Stomach (tissue), 19 donors: ENCODE measurements at places on chromosomes 3 and 15. TPM values are rescaled to one million over a fixed set of nuclear protein-coding genes. Genes with fewer than 3 reads are reported as not detected.

DNA sequence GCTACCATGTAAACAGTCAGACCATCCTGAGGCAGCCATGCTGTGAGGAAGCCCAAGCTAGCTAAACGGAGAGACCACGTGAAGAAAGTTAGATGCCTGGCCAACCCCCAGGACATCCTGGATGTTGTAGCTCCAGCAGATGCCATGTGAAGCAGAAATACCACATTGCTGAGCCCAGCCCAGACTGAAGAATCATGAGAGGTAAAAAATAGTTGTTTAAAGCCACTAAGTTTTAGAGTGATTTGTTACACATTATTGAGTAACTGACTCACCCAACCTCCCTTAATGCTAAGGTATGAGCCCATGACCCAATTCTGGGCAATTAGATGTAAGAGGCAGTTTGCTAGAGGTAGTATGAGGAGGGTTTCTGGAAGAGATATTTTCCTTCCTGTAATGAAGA lies 200.5 kb downstream of the THRB start:
- DNase-seq = no peak

DNA sequence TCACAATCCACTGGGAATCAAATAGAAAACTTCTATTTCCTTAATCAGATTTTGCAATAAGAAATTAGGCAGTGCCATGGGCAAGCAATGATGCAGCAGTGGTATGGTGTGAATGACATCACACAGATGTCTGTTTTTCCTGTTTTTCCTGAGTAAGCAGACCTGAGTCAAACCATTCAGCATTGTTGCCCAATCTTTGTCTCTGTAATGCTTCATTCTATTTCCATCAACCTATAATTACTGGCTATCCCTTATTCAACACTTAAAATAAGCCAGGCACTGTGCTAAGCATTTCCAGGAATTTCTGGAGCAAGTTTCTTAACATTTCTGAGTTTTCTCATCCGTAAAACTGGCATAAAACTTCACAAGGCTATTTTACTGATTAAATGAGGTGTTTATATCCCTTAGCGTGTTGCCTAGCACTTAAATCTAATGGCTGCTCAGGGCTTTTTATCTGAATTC lies 11.3 kb upstream of the OXSR1 start:
- DNase-seq = peak; percentile 60

FEZF2 gene
- total RNA-seq = not detected

GRCh38 chr3:61136191-61136590 lies 115.1 kb downstream of the FHIT start:
- no peak for DNase-seq

PPP1R14D gene
- total RNA-seq = not detected

DNA sequence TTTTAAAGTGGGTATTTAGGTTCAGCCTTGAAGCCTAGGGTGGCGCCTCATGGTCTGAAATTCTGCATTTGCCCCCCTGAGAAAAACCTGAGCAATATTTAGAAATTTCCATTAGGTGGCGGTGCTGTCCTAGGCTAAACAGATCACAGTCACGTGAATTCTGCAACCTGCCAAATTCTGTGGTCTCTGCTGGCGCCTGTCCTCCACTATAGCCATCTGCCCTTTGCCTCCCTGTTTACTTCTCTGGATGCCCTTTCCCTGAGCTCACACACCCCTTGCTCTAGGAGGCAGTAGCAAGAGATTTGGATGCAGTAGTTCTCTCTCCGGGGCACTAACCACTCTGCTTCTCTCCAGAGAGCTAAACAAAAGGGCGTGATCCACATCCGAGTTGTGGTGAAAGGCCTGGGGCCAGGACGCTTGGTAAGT lies 9.1 kb downstream of the MRPS11 start:
- peak; percentile 71 for DNase-seq

DNA sequence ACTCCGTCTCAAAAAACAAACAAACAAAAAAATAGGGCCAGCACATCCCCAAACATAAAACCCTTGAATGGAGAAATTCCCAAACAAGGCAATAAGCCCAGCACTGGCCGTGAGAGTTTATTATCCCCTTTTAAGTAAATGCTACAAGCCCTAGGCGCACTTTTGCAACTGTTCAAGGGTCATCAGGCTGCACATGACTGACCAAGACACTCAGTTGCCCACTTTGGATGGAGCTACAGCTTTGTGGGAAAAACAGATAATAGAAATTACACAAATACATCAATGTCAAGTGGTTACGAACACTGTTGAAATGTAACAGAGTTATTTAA lies 33.7 kb upstream of the ZNF445 start:
- no peak for DNase-seq

DNA sequence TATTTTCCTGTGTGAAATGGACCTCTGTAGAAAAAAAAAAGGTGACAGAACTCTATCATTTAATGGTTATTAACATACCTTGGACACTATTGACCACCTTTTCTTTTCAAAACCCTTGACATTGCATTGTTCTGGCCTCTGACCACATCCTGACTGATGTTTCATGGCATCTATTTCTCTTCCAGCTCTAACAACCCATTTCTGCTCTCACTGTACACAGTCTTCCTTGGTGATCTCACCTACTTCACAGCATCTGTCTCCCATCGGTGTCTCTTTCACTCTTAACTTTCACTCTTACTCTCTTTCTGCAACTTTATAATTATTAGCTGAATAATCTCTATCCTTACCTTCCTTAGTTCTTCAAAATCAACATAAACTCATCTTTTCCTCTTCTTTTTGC lies 217.4 kb upstream of the CD96 start:
- no peak for DNase-seq

- peak; percentile 77 for DNase-seq
Observed at GRCh38 chr15:70447928-70448698, 315.2 kb downstream of the UACA start.

- DNase-seq = peak; percentile 98
Observed at GRCh38 chr3:51498876-51499738, 708 bp downstream of the DCAF1 start.

DNA sequence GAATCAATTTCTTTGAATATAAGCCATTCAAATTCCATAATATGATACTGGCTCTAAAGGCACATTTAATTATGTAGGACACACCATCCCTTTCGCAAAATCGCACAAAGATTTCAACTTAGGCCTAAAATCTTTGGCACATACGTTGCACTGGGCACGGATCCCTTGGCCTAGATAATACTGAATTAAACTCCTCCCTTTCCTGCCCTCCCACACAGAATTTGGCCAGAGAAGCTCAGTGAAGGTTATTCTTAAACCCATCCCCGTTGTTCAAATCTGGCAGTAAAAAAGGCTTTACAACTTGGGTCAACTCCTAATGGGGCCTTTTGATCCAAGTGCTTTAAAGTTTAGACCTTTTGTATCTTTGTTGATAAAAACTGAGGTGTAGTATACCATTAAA lies 247.2 kb downstream of the PTPRG start:
- DNase-seq = peak; percentile 49

MME gene
- not detected for total RNA-seq

KNL1 gene
- total RNA-seq = 8.7 TPM

MUC13 gene
- 16.5 TPM for total RNA-seq

DNA sequence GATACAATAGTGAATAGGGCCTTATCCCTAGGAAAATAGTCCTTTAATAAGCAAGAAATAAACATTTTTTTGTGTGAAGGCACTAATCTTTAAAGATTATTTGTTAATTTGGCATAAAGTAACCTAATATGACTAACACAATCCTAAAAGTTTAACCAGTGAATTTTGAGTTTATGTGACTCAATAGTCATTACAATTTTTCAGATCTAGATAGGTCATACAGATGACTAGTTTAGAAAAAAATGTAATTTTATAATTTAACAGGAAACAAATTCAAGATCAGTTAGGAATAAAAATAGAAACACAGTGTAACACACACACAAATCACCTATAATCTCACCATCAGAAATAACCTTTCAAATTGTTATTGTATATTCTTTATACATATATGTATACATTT lies 620.7 kb upstream of the ALCAM start:
- no peak for DNase-seq

- no peak for DNase-seq
Observed at GRCh38 chr3:23859839-23860382, 54.2 kb downstream of the UBE2E1 start.

DNA sequence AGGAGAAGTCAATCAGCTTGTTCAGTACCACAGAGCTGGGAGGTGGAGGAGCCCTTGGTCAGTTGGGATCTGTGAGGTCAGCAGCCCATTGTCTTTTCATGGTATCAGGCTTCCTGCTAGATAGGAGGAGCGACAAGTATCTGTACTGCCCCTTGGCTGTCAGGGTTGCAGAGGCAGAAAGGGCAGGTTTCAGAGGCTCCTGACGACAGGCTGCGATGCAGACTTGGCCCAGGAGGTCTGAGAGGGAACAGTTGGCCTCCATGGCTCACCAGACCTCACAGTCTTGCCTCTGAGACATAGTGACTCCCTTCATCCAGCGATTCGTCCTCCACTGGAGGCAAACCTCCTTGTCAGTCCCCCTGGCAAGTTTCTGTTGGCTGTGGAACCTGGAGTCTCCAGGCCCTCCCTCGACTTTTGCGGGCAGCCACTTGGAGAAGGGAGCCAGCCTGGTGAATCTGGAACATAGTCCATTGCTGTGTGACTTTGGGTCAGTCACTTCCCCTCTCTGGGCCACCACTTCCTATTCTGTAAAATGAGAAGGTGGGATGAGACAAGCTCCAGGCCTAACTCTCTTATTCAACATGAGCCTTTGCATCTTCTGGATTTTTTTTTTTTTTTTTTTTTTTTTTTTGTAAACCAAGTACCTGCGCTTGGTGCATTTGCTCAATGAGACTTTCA lies 177.9 kb upstream of the TLE3 start:
- no peak for DNase-seq

GRCh38 chr3:38229036-38229435 lies 36.6 kb upstream of the SLC22A13 start:
- DNase-seq = no peak

DNA sequence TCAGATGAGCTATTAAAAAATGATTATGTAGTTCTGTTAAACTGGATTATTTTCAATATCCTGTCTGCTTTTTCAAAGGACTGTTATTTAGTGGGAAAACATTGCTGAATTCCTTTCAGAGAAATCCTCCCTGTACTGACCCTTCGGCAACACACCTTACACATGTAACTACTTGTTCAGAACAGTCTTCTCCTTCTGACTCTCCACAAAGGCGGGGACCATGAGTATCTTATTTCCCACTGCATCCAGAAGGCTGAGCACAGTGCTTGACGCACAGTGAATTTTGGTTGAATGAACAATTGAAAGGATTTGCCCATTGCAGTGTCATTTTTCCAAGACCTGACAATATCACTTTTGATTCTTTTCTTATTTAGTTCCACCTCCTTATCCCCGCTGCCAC lies 23.1 kb upstream of the CFAP161 start:
- no peak for DNase-seq

PPP4R2 gene
- total RNA-seq = 17.9 TPM

DNA sequence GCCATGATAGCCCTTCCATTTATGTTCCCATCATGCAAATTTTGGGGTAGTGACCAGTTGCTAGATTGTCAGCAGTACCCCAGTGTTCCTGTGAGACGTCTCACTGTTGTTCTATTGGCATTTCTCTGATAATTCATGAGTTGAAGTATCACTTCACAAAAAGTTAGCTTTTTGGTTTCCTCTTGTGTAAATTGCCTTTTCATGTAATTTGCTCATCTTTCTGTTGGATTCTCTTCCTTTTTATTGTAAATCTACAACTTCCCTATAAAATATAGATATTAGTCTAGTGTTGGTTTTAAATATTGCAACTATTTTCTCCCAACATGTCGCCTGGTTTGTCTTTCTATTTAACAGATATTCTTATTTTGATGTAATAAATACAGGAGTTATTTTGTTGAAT lies 7.5 kb upstream of the A4GNT start:
- no peak for DNase-seq

FSIP1 gene
- total RNA-seq = 7.0 TPM

ADAMTS9 gene
- 38.7 TPM for total RNA-seq

DNA sequence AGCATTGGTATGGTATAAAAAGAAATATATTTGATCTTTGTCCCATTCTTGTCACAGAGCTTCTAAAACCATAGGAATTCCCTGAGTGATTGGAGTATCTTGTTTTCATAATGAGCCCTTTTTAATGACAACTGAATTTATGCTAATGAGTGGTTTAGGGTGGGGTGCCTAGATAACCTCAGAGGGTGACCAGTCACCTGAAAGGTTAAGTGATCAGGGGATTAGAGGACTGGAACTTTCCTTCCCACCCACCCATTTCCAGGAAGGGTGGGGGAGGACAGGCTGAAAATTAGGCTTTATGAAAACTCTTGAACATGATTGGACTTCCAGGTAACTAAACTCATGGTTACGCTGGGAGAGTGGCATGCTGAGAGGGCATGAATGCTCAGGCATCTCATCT lies 8.5 kb downstream of the MFN1 start:
- no peak for DNase-seq

RPSA gene
- 1,202 TPM for total RNA-seq

GRCh38 chr3:174317005-174317404 lies 542.1 kb upstream of the NAALADL2 start:
- DNase-seq = no peak

PLSCR2 gene
- total RNA-seq = not detected

FGF7 gene
- total RNA-seq = 55.1 TPM

DAZL gene
- not detected for total RNA-seq

EFHB gene
- total RNA-seq = not detected

DNA sequence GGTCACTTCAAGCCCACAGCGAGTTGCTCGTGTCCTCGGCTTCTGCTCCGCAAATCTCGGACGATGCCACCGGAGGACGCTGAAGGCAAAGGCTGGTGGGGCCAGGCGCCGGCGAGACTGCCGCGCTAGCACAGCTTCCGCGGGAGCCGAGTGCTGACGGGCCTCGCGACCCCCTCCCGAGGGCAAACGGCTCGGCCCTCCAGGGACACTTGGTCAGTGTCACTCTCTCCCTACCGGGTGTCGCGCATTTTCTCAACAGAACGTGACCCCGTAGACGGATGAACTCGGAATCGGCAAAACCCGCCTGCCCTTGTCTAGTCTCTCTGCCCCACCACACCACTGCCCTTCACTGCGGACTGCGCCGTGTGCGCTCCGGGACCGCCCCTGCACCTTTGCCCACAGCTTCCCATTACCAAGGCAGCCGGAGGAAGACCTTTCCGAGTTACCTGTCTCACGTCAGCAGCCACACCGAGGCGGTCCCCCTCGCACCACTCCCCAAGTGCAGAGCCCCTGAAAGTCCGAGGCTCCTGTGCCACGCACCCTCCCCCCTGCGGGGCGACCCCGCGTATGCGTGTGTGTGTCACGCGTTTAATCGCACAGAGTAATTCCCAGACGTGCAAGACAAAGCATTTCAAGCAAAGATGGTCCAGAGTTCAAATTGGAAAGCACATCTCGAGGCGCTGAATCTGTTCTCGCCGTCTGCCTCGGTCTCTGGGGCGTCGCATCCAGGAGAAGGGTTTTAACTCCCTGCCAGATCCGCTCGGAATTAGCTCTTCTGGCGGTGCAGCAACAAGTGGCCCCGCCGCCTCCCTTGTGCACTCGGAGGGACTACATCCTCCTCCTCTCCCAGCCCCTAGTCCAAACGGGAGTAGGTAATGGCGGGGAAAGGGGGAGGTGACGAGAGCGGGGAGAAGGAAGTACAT lies 245.0 kb upstream of the TOPAZ1 start:
- DNase-seq = peak; percentile 63

GRCh38 chr15:65245096-65245856 lies 34.0 kb upstream of the CILP start:
- no peak for DNase-seq
